ENCODE measurements at places on chromosomes 1 and 21. TPM values are rescaled to one million over a fixed set of nuclear protein-coding genes. Genes with fewer than 3 reads are reported as not detected.

Gene C1QB
- total RNA-seq: 0.19 TPM

Gene AADACL4
- not detected for total RNA-seq

Gene TYW3
- total RNA-seq: 31.8 TPM

Gene ACOT11
- total RNA-seq: 0.72 TPM

Gene TMEM269
- total RNA-seq: 0.13 TPM

Gene FH
- total RNA-seq: 75.6 TPM

Gene ZZZ3
- 32.8 TPM for total RNA-seq

Gene MAP3K21
- total RNA-seq: 0.21 TPM

Gene C1QTNF12
- total RNA-seq: 0.96 TPM

Gene CD244
- 0.35 TPM for total RNA-seq

Gene MYBPH
- not detected for total RNA-seq

Gene PDC
- total RNA-seq: not detected

Gene MMP23B
- 0.74 TPM for total RNA-seq

Gene ANGPTL3
- not detected for total RNA-seq

Gene TSSK3
- total RNA-seq: 1.2 TPM

Gene INKA2
- total RNA-seq: 5.1 TPM

Gene RGS1
- total RNA-seq: 38.5 TPM

Gene LCE1E
- 3.7 TPM for total RNA-seq

Gene CLDN17
- total RNA-seq: not detected

Gene KCNN3
- total RNA-seq: 17.3 TPM

Gene IGSF21
- not detected for total RNA-seq

Data from GM12878 (cell line).